ENCODE measurements at places on chromosomes 7 and 10.

GRCh38 chr7:80703272-80703671 lies 64.8 kb downstream of the CD36 start:
- DNase-seq, result no peak

DNA sequence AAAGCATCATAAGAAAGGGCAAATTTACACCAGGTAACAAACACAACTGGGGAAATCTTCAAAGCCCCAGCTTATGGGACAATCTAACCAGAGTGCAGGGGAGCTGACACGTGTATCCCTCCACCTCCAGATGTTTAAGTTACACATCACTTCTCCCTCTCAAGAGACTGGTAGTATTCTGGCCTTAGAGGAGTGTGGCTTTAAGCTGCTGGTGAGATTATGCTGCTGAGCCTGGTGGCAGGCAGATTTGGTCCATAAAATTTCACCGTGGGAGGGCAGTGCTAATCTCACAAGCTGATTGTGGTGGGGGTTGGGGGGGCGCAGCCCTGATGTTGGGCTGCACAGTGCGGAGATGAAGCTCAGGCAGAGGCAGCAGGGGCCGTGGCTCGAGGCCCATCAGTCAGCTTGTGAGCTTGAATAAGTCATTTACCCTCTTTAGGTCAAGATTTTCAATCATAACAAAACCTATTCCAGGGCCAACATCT lies 431.0 kb upstream of the GALNT17 start:
- DNase-seq, result no peak

DNA sequence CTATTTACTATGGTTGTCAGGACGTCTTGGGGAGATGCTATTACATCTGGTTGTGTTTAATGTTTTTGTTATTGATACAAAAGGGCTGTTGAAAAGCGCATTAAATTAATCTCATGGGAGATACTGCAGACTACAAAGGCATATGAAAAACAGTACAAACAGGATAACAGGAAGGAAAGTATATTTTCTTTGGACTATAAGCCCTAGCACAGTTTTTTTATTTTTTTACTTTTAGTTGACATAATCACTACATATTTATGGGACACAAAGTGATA lies 341.3 kb downstream of the ARL4A start:
- no peak for DNase-seq

DNA sequence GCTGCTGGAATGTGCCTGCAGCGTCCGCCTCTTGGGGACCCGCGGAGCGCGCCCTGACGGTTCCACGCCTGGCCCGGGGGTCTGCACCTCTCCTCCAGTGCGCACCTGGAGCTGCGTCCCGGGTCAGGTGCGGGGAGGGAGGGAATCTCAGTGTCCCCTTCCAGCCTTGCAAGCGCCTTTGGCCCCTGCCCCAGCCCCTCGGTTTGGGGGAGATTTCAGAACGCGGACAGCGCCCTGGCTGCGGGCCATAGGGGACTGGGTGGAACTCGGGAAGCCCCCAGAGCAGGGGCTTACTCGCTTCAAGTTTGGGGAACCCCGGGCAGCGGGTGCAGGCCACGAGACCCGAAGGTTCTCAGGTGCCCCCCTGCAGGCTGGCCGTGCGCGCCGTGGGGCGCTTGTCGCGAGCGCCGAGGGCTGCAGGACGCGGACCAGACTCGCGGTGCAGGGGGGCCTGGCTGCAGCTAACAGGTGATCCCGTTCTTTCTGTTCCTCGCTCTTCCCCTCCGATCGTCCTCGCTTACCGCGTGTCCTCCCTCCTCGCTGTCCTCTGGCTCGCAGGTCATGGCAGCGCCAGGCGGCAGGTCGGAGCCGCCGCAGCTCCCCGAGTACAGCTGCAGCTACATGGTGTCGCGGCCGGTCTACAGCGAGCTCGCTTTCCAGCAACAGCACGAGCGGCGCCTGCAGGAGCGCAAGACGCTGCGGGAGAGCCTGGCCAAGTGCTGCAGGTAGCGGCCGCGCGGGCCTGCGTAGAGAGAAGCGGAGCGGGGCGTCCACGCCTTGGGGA lies 645 bp downstream of the SLC26A4 start:
- DNase-seq, result peak; percentile 12

GRCh38 chr7:104980841-104981671 lies 32.9 kb upstream of the KMT2E start:
- DNase-seq, result no peak

DNA sequence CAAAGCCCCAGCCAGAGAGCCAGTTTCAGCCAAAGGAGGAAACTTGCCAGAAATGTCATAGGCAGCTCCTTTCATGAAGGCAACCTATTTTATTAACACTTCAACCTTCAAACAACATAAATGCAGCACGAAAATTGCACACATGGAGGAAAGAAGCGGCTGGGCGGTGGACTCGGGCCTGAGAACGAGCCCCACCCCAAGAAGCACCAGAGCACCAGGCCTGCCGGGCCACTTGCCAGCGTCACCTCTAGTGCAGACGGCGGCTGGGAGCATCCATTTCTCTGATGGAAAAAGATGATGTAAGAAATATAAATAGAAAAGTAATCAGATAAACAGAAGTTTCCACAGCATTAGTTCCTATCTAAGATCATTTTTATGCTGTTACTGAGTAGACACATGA lies 100.0 kb downstream of the TCERG1L start:
- no peak for DNase-seq

- no peak for DNase-seq
Observed at GRCh38 chr10:17712717-17713471, 39.1 kb upstream of the TMEM236 start.

DNA sequence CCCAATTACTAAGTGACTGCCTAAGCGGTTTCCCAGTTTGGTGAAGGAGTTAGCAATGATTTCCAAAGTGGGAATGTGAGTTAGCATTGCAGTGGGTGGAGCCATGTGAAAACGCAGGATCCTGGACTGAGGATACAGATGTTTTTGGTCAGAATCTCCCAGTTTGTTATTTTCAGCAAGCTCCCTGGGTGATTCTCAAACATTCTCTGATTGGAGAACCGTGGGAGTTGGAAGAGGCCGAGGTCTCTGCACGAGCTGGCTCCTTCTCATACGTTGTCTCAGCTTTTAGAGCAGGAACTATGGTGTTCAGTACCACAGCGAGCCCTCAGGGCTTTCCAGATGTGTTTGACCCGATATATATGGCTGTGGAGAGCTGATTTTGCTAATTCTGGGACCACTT lies 396.5 kb upstream of the NPVF start:
- no peak for DNase-seq

DNA sequence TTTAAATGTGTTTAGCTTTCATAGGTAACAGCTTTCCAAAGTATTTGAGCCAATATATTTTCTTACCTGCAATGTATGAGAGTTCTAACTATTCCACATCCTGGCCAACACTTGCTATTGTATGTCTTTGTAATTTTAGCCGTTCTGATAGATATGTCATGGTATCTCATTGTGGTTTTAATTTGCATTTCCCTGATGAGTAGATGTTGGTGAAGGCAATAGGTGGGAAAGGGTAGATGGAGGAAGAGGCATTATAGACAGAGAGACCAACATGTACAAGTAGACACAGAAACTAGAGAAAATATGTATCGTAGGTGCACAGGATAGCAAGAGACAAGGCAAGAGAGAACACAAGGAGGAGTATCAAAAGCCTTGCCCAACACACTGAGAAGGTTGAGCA lies 54.8 kb upstream of the CCDC71L start:
- no peak for DNase-seq

DNA sequence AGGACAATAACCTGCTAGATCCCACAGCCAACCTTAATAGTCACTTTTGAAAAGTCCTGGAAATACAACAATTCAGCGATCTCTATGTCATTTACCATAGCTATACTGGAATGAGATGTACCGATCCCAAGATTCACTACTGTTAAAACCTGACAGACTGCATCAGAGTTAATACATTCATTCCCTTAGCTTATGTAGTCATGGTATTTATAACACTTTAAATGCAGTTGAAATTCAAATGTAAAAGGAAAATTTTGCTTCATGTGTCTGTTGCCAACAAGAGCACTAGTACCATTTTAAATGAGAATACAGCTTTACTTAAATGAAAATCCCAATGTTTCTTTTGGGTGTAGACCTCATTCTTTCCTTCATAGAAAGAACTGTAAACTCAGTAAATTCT lies 11.1 kb upstream of the GGCT start:
- DNase-seq, result no peak

- DNase-seq, result no peak
Observed at GRCh38 chr7:158406364-158406763, 181.3 kb downstream of the PTPRN2 start.

GRCh38 chr10:62719061-62719460 lies 85.5 kb upstream of the ADO start:
- DNase-seq, result no peak

- no peak for DNase-seq
Observed at GRCh38 chr10:10332786-10333185, 684.9 kb upstream of the CELF2 start.

DNA sequence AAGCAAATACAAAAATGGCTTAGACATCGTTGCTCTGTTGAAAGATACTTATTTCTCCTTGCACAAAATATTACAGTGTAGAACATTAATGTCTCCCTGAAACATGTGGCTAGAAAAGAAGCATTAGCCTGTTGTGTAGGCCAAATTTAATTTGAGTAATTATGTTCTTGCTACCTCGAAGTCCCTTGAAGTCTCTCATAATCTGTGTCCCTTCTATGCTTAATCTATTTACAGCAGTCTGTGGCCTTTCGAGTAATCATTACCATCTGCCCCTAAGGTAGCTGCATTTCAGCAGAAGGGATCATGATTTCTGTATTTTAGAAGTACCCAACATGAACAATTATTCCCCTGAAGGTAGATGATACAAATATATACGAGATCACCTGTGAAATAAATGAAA lies 615.2 kb downstream of the GRM8 start:
- no peak for DNase-seq

DNA sequence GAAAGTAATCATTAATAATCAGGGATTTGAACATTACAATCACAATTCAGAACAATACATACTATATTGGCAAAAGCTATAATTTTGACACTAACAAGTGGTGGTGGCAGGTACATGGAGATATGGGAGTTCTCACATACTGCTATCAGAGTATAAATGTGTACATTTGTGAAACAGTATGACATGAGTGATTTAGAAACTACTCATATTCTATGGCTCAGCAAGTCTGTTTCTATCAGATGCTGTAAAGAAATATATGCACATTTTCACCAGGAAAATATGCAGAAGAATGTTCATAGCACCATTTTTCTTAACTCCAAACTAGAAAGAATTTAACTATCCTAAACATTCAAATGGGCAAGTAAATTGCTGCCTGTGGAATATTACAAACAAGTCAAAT lies 620.0 kb downstream of the SH2D4B start:
- DNase-seq, result no peak

- no peak for DNase-seq
Observed at GRCh38 chr7:135817583-135817982, 69.0 kb upstream of the FAM180A start.

GRCh38 chr10:58171146-58171545 lies 96.5 kb downstream of the IPMK start:
- no peak for DNase-seq

DNA sequence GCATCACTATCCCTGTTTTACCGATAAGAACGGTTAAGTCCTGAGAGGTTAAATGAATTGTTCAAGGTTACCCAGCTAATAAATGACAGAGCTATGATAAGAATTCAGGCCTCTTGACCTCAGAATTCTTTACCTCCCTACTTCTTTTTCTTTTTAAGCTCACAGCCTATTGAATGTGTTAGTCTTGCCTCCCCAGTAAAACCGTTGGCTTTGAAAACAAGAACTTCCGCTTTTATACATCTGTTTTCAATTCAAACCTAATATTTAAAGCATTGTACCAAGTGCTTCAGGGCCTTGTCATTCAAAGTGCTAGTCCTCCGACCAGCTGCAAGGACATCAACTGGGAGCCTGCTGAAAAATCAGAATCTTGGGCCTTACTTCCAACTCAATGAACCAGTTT lies 15.6 kb downstream of the SEC31B start:
- DNase-seq, result no peak

DNA sequence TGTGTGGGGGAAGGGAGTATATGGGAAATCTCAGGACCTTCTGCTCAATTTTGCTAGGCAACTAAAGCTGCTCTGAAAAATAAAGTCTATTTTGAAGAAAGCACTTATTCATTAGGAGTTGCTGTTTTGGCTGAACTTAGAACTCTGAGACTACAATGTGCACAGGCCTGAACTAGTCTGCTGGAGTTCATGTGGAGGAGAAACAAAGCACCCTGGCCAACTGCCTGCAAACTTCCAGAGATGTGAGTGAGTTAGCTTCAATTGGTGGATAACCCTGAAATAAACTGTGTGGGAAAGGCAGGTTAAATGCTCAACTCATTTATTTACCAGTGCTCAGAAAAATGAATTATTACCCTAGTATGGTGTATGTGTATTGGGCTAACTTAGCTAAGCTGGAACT lies 17.3 kb upstream of the FAM241B start:
- DNase-seq, result no peak

GRCh38 chr10:122021828-122022227 lies 32.9 kb downstream of the TACC2 start:
- DNase-seq, result no peak

DNA sequence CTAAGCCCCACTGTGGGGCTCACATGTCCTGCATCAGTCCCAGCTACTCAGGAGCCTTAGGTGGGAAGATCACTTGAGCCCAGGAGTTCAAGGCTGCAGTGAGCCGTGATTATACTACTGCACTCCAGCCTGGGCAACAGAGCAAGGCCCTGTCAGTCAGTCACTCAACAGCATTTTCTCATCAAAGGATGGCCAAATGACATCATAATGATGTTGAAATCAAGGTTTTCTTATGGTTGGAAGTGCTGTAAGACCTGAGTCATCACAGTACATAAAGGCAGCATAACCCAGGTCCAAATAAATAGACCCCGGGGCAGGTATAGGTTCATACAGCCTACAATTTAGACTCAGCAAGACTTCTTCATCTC lies 341.1 kb downstream of the PARD3 start:
- no peak for DNase-seq

DNA sequence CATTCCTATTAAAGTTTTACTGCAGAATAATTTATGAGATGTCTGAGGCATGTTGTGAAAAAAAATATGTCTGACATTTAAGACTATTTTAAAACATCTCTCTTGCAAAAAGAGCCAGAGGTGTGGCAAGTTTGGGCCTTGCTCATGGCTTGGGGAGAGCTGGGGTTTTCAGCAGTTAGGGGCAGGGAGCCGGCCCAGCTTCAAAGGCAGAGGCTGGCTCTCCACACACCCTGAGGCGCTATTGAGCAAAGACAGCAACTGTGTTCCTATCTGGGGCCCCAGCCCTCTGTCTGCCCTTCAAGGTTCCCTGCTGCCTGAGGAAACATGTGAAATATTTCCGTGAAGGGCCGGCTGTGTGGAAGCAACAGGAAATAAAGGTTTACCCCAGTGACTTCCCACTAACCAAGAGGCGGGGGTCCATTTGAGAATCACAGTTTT lies 94.0 kb downstream of the SORBS1 start:
- no peak for DNase-seq
